Fibroblast of upper back skin (primary cell): ENCODE measurements at places on chromosomes 2 and 18.

DNA sequence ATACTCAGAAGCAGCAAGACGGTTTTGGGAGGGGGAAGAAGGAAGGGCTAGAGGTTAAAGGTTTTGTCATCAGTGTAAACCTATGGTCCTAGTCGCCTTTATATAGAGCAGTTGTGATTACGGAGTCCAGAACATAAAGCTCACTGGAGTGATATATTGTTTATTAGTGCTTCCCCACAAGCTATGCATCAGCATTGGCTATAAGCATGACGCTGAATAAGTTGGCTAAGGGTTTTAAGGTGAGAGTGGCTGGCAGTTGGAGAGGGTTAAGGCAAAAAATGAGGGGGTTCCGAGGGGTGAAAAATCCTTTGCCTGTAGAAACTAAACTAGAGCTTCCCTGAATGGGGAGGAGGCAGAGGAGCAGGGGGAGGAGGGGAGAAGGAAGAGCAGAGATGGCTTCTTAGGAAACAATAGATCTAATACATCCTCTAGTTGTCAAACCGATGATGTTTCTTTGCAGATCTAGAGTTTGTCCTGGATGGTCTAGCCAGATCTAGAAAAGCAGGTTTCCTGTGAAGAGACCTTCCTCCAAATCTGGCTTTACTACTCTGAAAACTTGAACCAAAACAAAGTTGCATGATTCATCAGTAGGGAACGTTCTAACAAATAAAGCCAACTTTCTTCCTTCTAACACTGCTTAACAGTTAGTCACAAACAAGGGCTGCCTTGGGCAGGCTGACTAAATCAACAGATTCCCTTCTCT is 2.5 kb downstream of the KLF7 start:
- DNase-seq: peak; percentile 91

DNA sequence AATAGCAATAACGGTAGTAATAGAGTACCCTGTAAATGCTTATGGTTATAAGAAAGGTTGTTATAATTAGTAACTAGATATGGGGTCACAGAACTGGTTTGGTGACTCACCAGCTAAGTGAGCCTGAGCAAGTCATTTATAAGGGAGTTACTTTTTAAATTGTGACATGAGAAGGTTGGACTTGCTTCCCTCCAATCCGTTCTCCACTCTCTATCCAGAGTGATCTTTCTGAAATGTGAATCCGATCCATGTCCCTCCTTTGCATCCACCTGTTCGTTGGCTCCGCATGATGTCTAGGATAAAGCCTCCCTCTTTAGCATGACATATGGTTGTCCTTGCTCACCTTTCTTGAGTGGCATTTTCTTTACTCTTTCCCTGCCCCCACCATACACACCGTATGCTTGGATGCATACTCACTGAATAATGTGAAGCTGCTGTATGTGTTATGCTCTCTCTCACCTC is 83.1 kb downstream of the CDC42EP3 start:
- no peak for DNase-seq

DNA sequence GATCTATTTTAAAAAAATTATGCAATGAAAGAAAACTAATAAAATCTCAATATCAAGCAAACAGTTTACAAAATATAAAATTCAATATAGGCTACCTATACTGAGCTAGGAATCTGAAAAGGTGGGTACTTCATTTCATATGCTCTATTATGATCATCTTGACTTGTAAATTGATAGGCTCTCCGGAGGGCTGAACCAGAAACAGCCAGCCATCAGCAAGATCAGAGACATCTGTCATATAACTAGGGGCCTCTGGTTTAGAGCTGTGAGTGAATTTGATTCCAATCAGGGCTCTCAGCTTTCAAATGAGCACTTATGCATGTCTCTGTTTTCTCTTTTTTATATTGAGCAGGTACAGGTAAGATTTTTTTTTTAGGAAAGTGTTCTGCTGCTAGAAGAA is 114.2 kb downstream of the SPHKAP start:
- no peak for DNase-seq

DNA sequence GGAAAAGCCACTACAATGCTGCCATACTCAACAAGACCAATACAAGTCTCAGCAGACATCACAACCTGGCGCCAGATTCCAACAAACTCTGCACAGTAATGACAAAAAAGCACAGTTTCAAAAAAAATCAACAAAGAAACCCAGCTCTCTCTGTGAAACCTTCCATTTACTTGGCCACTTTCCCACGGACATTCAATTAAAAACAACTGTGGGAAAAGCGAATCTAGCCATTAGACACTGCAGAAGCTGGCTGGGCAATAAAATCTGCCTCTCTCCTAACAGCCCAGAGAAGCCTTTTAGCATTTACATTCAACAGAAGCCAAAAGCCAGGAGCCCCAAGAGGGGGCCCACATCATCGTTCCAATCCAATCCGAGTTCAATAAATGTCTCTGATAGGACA is 128.9 kb downstream of the HDAC4 start:
- peak; percentile 57 for DNase-seq

DNA sequence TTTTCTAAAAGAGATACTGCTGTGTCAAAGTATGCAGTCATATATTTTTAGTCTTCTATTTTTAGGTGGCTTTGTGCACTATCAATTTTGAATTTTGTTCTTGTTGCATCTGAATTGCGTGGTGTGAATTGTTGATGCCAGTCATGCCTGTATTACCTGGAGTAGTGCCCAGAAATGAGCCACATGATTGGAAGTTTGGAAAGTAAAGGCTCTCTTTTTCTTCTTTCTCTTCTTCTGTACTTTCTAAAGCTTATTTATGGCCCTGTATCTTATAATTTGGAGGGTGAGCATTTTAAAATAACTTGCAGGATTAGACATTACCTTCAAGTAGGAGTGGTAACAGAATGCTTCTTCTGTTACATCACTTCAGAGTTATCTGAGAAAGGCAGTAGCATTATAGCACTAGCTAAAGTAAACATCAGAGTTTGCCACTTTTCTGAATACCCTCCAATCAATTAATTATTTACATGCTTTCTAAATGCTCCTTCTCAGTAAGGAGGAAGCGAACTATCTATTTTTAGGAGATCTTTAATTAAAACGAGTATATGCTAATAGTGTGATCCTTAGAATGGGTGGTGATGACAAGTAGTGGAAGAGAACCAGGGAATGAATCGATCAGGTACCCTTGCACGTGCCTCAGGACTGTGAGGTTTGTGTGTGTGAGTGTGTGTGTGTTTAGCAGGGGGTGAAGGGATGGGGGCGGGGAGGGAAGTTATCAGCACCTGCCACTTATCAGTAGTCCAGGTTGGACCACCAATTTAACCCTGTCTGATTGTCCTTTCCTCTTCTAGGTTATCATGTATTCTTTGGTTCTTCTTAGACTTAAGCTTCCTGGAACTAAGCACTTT is 112.5 kb downstream of the MAP3K20 start:
- DNase-seq: peak; percentile 67

DNA sequence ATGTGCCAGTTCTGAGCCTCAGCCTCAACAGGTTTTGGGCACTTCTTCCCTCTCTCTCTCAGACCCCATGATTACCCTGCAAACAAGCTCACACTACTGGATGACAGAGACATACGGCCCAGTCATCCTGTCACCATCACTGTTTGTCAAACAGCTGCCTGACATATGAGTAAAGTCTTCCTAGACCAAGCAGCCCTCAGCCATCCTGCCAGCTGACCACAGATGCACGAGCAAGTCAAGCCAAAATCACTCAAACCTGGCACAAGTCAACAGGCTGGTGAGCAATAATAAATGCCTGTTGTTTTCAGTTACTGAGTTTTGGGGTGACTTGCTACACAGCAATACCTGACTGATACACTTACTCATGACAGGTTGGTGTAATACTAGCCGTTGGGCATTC is 75.5 kb upstream of the KLF7 start:
- no peak for DNase-seq

DNA sequence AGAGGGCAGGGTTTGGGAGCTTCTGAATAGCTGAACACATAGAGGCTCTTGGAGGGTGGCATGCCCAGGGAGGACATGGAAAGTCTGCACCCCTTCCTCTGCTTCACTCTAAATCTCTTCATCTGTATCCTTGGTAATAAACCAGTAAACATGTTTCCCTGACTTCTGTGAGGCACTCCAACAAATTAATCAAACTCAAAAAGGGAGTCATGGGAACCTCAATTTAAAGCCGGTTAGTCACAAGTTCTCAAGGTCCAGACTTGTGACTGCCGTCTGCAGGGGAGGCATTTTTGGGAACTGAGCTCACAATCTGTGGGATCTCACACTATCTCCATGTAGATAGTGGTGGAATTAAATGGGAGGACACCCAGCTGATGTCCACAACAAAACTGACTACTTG is 33.1 kb upstream of the STON1 start:
- DNase-seq: peak; percentile 33

- DNase-seq: peak; percentile 77
Observed at GRCh38 chr2:197931661-197932312, 127.4 kb downstream of the PLCL1 start.

DNA sequence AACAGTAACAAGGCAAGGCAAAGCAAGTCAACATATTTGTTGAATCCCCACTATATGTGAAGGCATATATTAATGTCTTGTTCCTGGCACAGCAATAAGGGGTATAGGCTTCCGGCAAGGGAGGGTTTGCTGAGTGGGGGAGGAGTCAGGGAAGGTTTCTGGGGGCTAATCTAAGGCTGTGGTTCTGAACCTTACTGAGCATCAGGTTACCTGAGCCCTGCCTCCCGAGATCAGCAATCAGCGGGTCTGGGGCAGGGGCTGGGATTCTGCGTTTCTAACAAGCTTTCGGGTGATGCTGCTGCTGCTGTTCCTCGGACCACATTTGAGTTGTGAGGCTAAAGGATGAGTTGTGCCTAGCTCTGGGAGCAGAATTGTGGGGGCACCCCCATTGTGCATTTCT is 401.7 kb upstream of the SPRED2 start:
- DNase-seq: no peak

GRCh38 chr2:134290358-134290757 is 36.5 kb downstream of the MGAT5 start:
- DNase-seq: no peak

- DNase-seq: no peak
Observed at GRCh38 chr2:140718999-140719398, 1411.8 kb downstream of the LRP1B start.

GRCh38 chr2:96537066-96537733 is 648 bp downstream of the ARID5A start:
- peak; percentile 36 for DNase-seq

GRCh38 chr2:37689751-37690150 is 18.3 kb upstream of the CDC42EP3 start:
- no peak for DNase-seq

DNA sequence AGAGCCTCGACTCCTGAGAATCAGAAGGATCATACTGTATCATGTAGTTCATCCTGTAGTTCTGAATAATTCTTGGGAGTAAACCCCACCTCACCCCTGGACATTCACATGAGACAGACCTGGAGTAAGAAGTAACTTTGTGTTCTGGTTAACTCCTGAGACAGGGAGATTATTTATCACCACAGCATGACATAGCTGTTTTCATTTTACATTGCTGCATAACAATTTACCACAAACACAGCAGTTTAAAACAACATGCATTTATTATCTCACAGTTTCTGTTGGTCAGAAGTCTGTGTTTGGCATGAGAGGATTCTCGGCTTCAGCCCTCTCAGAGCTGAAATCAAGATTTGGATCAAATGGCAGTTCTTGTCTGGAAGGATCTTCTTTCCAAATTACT is 855.8 kb upstream of the FANCL start:
- no peak for DNase-seq

DNA sequence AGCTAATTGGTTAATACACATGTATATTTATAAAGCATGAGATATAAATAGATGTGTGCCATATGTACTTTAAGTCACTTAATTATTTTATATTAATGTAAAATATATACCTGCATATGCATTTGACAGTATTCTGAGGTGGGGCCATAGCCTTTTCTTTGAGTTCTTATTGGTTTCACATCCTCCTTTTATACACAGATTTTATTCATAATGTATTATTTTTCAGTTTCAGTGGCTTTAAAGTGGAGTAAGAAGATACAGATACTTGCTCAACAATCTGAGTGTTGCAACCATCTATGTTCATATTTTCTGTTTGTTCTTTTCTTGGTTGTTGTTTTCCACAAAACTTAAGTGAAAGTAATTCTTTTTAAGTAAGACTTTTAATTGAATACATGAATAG is 436.5 kb downstream of the RND3 start:
- no peak for DNase-seq

GRCh38 chr18:45666006-45666405 is 50.7 kb downstream of the SLC14A2 start:
- DNase-seq: no peak

DNA sequence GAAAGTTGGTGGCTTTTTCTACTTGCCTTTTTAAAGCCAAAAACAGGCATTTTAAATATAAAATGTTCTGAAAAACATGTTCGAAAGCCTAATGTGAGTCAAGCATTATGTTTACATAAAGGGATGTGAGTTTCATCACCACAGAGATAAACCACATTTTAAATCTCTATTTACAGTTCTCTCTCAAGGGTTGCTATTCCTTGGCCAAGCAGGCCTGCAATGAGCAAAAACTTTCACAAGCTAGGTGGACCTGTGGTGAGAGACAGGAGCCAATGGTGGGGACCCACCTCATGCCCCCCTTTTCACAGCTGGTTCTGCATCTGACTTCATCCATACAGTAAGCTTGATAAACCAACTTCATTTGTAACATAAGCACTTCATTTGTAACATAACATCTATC is 65.1 kb downstream of the CUL3 start:
- peak; percentile 64 for DNase-seq

- peak; percentile 76 for DNase-seq
Observed at GRCh38 chr2:235135990-235136561, 184.3 kb downstream of the SH3BP4 start.

DNA sequence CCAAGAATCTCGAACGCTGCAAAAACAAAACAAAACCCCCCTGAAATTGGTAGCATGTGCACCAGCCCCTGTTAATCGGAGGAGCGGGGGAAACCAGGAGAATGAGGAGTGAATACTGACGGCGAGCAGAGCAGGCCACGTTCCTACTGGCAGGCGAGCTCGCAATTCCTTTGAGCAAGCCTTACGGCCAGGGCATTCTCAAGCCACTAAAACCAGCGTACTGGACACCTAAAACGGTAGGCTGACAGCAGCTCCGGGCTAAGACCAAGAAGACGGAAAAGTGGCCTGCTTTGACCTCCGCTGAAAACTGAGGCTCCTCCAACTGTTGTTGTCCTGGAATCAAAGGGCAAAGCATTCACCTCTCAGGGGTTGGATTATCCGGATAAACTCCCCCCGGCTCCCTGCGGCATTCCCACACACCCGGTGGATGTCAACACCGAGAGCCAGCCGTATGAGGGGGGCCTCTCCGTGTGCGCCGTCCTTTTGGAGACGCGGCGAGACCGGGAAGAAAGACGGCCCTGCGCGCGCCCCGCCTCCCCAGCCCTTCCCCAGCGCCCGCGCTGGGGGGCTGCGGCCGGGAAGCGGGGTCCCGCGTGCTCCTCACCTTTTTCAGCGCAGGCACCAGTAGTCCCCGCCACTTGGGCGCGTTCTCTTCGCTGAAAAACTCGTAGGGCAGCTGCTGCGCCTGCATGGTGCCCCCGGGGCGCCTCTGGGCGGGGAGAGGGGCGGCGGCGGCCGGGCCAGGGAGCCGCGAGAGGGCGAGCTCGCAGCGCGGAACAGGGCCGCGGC is 925 bp downstream of the SOS1 start:
- DNase-seq: peak; percentile 21
